Activated CD4-positive, alpha-beta T cell treated with anti-CD3 and anti-CD28 coated beads for 24 hours (primary cell): ENCODE measurements at places on chromosomes 13 and 19.

- peak; percentile 44 for DNase-seq
Measured at GRCh38 chr19:10230861-10231611, at the start of gene S1PR2. Gene S1PR2 (minus strand): TSS chr19:10231331. CDS start chr19:10224905, 6,426 bp downstream.

GRCh38 chr13:45487604-45488003 lies 22.9 kb downstream of the COG3 start:
- DNase-seq: no peak

GRCh38 chr19:39752795-39753194 lies 15.0 kb upstream of the CLC start:
- no peak for DNase-seq

GRCh38 chr13:41621716-41622431 lies 164.5 kb downstream of the RGCC start:
- no peak for DNase-seq

- no peak for DNase-seq
Measured at GRCh38 chr19:8607386-8607785, 3.1 kb downstream of the ADAMTS10 start.

- no peak for DNase-seq
Measured at GRCh38 chr13:113862191-113862930, 1.5 kb downstream of the GAS6 start.

DNA sequence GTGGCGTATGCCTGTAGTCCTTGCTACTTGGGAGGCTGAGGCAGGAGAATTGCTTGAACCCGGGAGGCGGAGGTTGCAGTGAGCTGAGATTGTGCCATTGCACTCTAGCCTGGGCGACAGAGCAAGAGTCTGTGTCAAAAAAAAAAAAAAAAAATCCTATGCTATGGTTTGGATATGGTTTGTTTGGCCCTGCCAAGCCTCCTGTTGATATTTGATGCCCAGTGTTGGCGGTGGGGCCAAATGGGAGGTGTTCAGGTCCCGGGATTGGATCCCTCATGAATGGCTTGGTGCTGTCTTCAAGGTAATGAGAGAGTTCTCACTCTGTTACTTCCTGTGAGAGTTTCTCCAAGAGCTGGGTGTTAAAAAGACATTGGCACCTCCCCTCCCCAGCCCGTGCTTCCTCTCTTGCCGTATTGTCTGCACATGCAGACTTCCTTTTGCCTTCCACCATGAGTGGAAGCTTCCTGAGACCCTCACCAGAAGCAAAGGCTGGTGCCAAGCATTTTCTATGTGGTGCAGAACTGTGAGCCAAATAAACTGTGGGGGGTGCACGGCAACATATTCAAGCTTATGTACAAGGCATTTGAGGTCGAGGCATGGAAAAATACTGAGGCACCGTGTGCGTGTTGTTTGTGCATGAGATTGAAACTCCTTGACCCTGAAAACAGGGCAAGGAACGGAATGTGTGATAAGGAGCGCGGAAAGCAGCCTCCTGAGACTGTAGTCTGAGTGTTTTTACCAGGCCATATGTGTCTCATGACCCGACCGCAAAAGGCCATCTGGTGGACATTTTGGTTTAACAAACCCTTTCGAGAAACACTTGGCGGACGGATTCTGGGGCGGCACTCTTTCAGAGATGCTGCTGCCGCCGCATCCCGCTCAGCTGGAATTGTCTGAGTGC lies 7.3 kb downstream of the SIGLEC9 start:
- no peak for DNase-seq
